B cell (primary cell): ENCODE measurements at places on chromosomes 2 and 18. TPM values are rescaled to one million over a fixed set of nuclear protein-coding genes. Genes with fewer than 3 reads are reported as not detected.

DNA sequence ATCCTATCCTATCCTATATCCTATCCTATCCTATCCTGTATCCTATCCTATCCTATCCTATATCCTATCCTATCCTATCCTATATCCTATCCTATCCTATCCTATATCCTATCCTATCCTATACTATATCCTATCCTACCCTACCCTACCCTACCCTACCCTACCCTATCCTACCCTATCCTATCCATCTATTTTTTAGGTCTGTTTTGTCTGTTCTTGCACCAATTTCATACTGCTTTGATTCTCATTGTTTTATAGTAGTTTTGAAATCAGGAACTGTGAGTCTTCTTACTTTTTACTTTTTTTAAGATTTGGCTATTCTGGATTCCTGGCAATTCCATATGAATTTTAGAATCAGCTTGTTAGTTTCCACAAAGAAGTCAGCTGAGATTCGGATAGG, 118.5 kb downstream of the TGFA start:
- no peak overlapping the region for H3K4me3 ChIP-seq
- H3K4me1 ChIP-seq = no peaks in the 10 kb centered on the region
- no peak overlapping the region for H3K27ac ChIP-seq

The MAP3K19 gene
- 0.46 TPM in 1 of 2 replicates, not detected in the other for polyA plus RNA-seq

The C1QL2 gene
- not detected in 2 replicates for polyA plus RNA-seq

The EVX2 gene
- polyA plus RNA-seq = not detected in 2 replicates

The ARMC9 gene
- polyA plus RNA-seq = 0.27 and 0.40 TPM in 2 replicates

DNA sequence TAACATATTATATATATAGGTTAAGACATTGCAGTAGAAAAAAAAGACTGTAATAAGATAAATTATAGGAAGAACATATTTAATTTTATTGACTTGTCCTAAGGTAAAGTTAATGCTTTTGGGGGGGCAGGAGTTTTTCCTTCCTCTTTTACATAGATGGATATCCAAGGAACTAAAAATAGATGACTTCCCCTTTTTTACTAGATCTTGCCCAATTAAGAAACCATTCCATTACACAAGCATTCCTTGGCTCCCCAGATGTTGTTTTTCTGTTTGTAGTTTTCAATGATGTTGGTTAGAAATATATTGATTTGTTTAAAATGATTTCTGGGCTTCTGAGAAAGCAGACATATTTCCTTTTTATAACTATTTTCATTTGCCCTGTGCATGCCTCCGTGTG, 22.4 kb upstream of the PMAIP1 start:
- DNase-seq = peak; percentile 36
- H3K4me3 ChIP-seq = no peak overlapping the region
- peaks cover 29% of the 10 kb centered on the region for H3K4me1 ChIP-seq
- H3K27ac ChIP-seq = no peak overlapping the region

DNA sequence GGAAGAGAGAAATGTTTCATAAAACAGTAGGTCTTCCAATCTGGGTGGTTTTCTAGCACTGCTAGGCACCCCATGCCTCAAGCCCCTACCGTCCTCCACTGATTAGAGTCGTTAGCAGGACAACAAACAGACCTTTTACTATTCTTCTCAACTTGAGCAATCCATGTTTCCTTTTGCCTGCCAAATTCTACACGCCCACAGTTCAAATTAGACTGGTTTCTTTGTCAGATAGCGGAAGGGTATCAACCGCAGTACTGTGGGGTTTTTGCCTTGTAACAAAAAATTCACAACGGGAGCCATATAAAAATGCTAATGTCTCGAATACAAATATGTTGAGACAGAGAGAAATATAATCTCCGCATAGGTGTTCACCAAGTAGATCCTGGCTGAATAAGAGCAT, 59.9 kb downstream of the VIT start:
- DNase-seq = no peak
- no peak overlapping the region for H3K27ac ChIP-seq
- no peaks in the 10 kb centered on the region for H3K27me3 ChIP-seq

DNA sequence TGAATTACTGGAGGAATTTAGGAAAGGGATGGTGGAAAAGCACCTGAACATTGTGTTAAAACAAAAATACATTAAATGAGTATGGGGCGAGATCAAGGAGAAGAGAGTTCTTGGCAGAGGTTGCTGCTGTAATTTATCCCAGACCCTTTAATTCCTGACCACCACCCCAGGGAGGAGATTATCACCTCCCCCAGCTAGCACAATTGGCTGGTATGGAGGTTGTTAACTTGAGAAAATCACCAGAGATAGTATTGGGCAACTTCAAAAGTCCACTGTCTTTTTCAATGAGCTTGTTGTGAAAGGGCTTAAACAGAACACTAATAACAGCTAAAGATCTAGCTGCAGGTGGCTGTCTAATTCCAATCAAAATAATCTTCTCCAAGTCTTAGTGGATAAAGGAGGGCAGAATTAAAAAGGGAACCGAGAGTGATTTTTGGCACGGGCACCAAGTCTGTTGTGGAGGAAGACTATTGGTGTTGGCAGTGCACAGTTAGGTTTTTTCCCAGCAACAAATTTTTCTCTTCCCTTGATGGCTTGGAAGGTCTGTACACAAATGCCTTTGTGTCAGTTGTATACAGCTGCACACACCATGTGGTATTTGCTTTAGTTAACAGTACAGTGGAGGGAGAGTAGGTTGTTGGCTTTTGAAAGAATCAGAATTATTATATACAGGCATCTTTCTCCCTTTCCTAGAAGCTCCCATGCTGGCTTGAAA, 289.5 kb downstream of the SLC4A3 start:
- no peak overlapping the region for H3K27ac ChIP-seq
- DNase-seq = no peak
- H3K36me3 ChIP-seq = no peaks in the 10 kb centered on the region

DNA sequence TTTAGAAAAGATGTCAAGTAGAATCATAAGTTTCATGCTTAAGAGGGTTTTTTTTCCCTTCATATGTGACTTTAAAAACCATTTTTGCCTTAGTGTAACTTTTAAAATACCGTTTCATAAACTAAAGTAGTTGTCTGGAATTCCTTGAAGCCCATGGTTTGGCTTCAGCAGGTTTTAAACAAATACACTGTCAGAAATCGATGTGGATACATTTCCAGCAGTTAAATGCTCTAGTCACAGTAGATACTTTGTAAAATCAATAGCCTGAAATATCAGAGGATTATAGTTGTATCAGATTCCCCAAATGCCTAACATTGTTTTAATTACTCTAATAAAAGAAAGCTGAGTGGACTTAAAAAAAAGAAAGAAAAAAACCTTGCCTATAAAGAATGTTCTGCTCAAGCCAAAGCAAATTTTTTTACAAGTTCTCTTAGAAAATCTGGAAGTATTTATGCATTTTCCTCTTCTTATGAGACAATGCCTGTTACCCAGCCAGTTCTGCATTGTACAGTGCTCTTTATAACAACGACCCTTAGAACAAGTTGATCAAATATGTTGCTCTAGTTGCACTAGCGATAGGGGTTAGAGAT, 260.5 kb downstream of the LTBP1 start:
- H3K27me3 ChIP-seq = no peaks in the 10 kb centered on the region
- no peaks in the 10 kb centered on the region for H3K36me3 ChIP-seq
- H3K27ac ChIP-seq = no peak overlapping the region
- no peaks in the 10 kb centered on the region for H3K4me1 ChIP-seq
- no peak for DNase-seq
- no peak overlapping the region for H3K4me3 ChIP-seq

The C18orf54 gene
- polyA plus RNA-seq = 0.60 and 0.78 TPM in 2 replicates

DNA sequence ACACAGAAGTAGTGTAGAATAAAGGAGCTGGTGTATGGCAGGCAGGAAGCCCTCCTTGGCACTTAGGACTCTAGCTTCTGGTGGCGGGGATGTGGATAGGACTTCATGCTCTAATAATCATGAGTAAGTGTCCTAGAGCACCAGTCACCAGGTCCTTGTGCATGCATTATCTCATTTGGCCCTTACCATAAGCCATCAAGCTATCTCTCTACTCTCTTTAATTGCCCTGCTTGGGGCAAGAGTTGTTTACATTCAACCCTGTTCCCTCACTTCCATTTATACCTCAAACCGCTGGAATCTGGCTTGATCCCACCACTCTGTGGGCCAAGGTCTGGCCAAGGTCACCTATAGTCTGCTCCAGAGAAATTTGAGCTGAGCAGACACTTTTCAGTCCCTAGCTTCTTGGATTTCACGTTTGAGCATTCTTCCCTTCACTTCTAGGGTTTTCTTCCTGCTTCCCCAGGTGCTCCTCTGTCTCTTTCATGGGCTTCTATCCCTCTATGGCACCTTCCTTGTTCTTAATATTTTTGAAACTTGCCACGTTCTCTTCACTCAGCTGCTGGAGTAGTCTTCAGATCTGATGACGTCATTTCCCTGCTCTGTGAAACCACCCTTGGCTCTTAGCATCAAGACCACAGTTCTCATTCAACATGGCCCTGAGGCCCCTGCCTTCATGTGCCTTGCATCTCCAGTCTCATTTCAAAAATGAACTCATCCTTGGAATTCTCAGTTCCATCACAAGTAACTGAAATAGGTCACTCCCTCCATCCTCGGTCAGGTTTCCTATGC, 94.9 kb upstream of the GATA6 start:
- no peak for DNase-seq
- no peaks in the 10 kb centered on the region for H3K27me3 ChIP-seq
- H3K36me3 ChIP-seq = no peaks in the 10 kb centered on the region
- H3K27ac ChIP-seq = no peak overlapping the region

- no peaks in the 10 kb centered on the region for H3K27me3 ChIP-seq
- no peak overlapping the region for H3K4me3 ChIP-seq
- no peaks in the 10 kb centered on the region for H3K4me1 ChIP-seq
- H3K27ac ChIP-seq = no peak overlapping the region
- no peak for DNase-seq
Measured at GRCh38 chr18:49071317-49071716, 120.6 kb upstream of the SMAD7 start.

DNA sequence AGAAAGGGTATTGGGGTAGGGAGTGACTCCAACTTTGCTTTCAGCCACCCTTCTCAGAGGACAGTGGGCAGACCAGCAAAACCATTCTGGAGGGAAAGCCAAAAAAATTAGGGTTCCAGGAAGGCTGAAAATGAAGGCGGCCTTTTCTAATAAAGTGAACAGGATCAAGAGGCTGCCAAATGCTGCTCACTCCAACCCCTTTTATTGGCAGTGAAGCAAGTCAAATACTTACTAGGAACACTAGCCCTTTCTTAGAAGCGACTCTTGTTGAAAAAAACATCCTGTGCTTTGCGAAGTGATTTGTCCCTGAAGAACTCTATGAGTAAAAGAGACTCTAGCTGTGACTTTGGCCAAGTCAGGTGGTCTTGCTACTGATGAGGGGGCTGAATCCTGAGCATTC, 83.6 kb upstream of the CYP1B1 start:
- no peak for DNase-seq
- H3K36me3 ChIP-seq = no peaks in the 10 kb centered on the region
- H3K4me3 ChIP-seq = no peak overlapping the region
- H3K27me3 ChIP-seq = peaks cover 3% of the 10 kb centered on the region
- H3K27ac ChIP-seq = no peak overlapping the region

DNA sequence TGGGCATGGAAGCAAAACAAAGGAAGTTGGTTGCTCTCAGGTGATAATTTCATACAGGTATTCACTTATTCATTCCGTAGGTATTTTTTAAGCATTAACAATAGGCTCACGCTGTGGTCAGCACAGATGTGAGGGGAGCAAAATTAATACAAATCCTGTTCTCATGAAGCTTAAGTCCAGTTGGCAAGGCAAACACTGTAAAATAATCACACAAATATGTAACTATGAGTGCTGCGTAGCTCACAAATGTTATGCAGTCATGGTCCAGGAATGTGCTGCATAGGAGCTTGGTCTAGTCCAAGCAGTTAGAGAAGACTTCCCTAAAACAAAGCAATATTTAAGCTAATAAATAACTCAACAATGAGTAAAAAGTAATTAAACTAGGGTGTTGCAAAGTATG, 23.9 kb downstream of the SP5 start:
- H3K27me3 ChIP-seq = peaks cover 13% of the 10 kb centered on the region
- H3K36me3 ChIP-seq = no peaks in the 10 kb centered on the region
- H3K27ac ChIP-seq = no peak overlapping the region
- DNase-seq = no peak
- no peak overlapping the region for H3K4me3 ChIP-seq

The HK2 gene
- 5.7 and 13.0 TPM in 2 replicates for polyA plus RNA-seq

DNA sequence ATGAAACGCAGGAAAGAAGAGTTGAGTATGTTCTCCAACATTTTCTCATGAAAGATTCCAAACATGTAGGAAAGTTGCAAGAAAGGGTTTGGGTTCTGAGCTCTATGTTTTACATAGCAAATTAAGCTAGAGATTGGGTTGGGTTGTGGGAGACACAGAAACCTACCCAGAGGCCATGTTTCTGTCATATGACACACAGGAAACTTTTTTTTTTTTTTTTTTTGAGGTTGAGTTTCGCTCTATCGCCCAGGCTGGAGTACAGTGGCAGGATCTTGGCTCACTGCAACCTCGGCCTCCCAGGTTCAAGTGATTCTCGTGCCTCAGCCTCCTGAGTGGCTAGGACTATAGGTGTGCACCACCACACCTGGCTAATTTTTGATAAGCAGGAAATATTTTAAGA, 57.6 kb downstream of the DOCK10 start:
- DNase-seq = peak; percentile 16
- no peak overlapping the region for H3K4me3 ChIP-seq
- no peak overlapping the region for H3K27ac ChIP-seq
- H3K4me1 ChIP-seq = peaks cover 30% of the 10 kb centered on the region

- no peaks in the 10 kb centered on the region for H3K27me3 ChIP-seq
- H3K27ac ChIP-seq = no peak overlapping the region
- H3K36me3 ChIP-seq = no peaks in the 10 kb centered on the region
- no peaks in the 10 kb centered on the region for H3K4me1 ChIP-seq
- H3K4me3 ChIP-seq = no peak overlapping the region
Measured at GRCh38 chr18:46573156-46573555, 83.9 kb downstream of the LOXHD1 start.

- no peaks in the 10 kb centered on the region for H3K4me1 ChIP-seq
- H3K27ac ChIP-seq = no peak overlapping the region
- no peaks in the 10 kb centered on the region for H3K36me3 ChIP-seq
Measured at GRCh38 chr2:144615866-144616565, 96.1 kb upstream of the ZEB2 start.

DNA sequence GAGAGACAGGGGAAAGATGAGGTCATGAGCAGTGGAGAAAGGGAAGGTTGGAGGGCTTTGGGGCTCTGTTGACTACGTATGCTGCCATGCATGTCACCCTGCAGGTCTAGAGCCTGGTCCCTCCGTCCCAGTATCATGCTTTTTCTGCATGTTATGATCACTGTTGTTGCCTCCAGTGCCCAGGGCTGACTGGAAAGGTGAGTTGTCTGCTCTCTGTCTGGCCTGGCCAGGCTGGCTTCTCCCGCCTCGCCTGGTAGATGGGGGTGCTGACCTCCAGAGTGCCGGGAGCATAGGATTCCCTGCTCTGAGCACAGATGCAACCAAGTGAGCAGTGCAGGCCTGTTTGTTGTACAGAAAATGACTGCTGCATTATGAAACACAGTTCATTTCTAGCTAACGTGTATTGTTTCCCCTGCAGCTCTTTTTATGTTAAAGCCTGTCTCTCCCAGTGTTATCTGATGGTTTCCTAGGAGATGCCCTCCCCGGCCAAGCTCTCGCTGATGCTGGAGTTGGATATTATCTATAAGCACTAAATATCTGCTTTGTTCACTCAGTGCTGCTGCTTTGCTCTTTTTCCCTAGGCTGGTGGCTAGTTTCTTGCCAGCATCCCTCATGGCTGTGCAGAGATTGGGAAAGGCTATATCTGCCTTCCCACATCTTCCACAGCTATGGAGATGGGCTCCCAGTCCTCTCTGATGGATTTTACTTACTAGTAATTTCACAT, 158.2 kb downstream of the TDRD15 start:
- no peak overlapping the region for H3K27ac ChIP-seq
- no peaks in the 10 kb centered on the region for H3K4me1 ChIP-seq
- DNase-seq = no peak

The ITGB6 gene
- not detected in 2 replicates for polyA plus RNA-seq

The KCNIP3 gene
- not detected in 2 replicates for polyA plus RNA-seq

- no peaks in the 10 kb centered on the region for H3K27me3 ChIP-seq
- no peak overlapping the region for H3K27ac ChIP-seq
- peak; percentile 32 for DNase-seq
- H3K36me3 ChIP-seq = no peaks in the 10 kb centered on the region
- H3K4me3 ChIP-seq = no peak overlapping the region
Measured at GRCh38 chr2:383888-384287, 96.0 kb upstream of the ALKAL2 start.
